ENCODE measurements at places on chromosomes 1 and 21. TPM values are rescaled to one million over a fixed set of nuclear protein-coding genes. Genes with fewer than 3 reads are reported as not detected.

- no peak for DNase-seq
These were observed 84.4 kb downstream of the CD247 start for GRCh38 chr1:167433884-167434283.

GRCh38 chr1:180524915-180525714 lies 22.7 kb upstream of the ACBD6 start:
- DNase-seq: no peak

GRCh38 chr1:220768126-220768601 lies 18.5 kb upstream of the MTARC1 start:
- no peak for DNase-seq

GRCh38 chr1:168483539-168483938 lies 60.3 kb downstream of the XCL2 start:
- DNase-seq: no peak

GRCh38 chr1:7334475-7335035 lies 436.5 kb upstream of the VAMP3 start:
- no peak for DNase-seq

- no peak for DNase-seq
These were observed 8.3 kb upstream of the TRIM17 start for GRCh38 chr1:228424685-228425660.

DNA sequence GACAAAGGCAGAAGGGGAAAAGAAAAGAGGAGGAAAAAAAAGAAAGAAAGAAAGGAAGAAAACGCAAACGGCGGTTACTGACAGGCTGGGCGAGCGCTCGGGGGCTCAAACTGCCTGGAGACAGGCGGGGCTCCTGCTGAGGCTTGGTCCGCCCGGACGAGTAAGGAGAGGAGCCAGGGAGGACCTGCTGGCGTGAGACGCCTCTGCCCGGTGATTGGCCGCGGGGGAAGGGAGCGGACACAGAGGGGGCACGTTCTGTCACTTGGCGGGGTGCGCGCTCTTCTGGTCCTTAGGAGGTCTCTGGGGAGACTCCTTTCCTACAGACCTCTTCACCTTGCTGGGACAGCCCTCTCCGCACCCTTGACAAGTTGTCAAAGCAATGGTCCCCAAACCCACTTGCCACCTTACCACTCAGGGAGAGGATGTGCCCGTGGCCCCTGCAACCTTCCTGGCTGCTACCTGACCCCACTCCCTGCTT lies 791 bp upstream of the PIK3R3 start:
- no peak for DNase-seq

DNA sequence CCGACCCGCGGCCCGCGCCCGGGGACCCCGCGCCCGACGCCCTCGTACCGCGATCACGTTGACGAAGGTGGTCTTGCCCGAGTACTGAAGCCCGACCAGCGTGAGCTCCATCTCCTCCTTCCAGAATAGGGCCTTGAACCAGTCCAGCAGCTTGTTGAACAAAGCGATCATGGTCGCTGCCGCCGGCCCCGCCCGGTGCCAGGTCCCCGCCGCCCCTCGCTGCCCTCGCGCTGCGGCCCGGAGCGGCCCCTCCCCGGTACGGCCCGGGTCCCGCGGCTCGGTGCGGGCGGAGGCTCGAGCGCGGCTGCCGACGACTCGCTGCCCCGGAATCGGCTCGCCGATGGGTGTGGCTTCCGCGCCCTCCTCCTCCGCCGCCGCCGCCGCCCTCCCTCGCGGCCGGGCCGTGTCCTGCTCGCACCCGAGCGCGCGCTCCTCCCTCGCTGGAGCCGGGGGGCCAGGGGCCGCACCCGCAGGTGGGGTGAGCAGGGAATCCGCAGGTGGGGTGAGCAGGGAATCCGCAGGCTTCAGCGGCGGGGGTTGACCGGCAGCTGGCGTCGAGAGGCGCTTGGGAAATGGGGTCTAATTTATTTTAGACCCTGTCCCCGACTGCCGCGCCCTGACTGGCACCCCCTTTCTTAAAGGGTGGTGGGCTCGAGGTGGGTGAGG lies at the start of gene ARL8A:
TSS of gene ARL8A (minus strand) at position 336 of the 666 bp plus-strand sequence. CDS start at position 171, 165 bp downstream.
- no peak for DNase-seq

DNA sequence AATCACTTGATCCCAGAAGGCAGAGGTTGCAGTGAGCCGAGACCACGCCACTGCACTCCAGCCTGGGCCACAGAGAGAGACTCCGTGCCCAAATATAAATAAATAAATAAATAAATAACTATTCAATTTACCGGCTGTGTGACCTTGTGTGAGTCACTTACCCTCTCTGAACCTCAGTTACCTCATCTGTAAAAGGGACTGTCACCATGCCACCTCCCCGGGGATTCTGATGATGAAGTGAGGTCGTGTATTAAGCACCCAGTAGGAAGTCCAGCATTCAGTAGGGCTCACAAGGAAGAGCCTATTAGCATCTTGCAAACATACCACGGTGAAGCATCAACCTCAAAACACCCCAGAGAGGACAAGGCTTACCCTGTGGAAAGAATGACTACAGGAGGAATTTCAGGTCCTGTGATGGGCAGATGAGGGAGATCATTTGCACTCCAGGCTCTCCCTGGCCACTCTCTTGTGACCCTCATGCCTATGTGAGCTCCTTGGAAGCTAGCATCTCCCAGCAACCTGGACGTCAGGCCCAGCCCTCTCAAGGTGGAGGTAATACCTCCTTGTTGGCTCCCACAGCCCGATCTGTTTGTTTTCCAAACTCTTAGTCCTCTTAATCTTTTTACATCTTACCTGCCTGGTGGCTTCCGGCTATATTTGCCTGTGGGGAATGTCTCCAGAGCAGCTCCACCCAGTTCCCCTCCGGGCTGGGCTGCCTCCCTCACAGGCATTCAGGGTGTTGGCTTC lies 7.6 kb upstream of the C1QA start:
- DNase-seq: no peak

- DNase-seq: no peak
These were observed 15.3 kb downstream of the LURAP1 start for GRCh38 chr1:46218443-46218842.

DNA sequence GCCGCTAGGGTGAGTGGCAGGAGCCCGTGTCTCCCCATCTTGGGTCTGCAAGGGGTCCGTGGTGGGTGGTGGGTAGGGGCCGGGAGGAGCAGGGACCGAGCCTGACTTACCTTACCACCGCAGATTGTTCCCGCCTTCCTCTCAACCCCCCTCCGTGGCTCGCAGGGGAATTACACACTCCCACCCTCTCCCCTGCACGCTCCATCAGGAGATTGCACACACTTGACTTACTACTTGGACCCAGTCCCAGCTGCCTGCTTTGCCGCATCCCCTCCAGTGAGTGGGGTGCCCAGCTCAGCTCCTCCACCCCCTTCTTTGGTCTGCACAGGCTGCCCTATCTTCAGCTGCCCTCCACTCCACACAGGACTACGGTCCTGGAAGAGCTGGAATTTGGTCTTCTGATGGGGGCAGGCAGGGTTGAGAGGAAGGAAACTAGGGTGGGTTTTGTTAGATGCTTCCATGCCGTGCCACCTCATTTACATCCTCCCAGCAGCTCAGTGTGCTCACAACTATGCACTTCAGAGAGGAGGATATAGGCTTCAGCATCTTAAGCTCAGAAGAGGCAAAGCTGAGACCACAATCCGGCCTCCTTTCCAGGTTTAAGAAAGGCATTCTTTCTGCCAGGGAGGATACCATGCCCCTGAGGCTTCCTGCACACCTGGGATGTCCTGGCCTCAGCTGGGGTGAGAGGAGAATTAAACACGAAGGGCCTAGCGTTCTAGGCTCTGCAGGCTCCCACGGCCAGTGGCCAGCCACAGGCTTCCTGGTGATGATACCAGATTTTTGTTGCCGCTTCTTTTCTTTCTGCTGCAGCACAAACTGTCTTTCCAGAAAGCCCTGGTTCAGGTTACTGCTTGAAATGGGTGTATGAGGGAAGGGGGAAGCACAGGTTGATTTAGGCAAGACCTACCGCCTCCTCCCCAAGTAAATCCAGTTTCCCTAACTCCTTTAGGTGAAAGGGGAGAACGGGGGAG lies 2.3 kb downstream of the KCNC4 start:
- no peak for DNase-seq

GRCh38 chr21:42598159-42598735 lies 55.2 kb upstream of the PDE9A start:
- DNase-seq: no peak

GRCh38 chr1:101833312-101833711 lies 163.4 kb downstream of the OLFM3 start:
- DNase-seq: no peak

- DNase-seq: no peak
These were observed 38.5 kb upstream of the C1orf105 start for GRCh38 chr1:172381946-172382345.

- DNase-seq: no peak
These were observed 59.9 kb upstream of the SPOCD1 start for GRCh38 chr1:31875636-31876236.

DNA sequence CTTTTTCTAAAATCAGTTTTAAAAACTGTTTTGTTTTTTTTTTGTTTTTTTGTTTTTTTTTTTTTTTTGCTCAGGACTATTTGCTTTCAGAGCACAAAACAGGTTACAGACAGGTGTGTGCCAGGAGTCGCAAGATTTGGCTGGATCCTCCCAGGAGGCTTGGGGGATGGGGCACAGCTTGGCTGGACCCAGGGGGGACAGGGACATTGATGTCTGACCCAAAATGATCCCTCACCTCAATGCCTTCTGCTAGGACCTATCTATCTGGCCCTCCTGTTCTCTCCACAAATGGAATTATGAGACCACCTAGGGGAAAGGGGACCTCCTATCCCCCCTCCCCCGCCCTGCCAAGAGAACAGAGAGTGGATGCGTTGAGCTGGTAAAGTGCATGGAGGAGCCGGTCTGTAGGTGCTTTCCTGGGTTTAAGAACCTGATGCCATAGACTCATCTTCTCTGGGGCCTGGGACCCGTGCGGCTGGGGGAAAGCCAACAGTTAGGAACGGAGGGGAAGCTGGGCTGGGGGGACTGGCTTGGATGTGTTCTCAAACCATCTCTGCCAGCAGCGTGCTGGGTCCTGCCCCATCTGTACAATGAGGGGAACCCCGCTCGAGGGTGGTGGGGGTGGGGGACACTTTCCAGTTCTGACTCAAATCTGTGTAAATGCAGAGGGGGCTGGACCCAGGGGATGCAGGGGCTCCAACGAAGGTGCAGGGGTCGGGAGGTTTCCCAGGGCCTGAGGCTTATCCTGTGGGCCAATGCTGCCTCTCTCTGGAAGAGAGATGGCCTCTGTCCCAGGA lies 28.9 kb downstream of the RUNX3 start:
- DNase-seq: no peak

- DNase-seq: no peak
These were observed 24.7 kb upstream of the POGK start for GRCh38 chr1:166814611-166815010.

- no peak for DNase-seq
These were observed 40.7 kb downstream of the SIPA1L2 start for GRCh38 chr1:232589111-232589811.

GRCh38 chr1:165907256-165907857 lies 79.9 kb downstream of the UCK2 start:
- no peak for DNase-seq

GRCh38 chr1:67815303-67816094 lies 17.8 kb downstream of the GNG12 start:
- no peak for DNase-seq

DNA sequence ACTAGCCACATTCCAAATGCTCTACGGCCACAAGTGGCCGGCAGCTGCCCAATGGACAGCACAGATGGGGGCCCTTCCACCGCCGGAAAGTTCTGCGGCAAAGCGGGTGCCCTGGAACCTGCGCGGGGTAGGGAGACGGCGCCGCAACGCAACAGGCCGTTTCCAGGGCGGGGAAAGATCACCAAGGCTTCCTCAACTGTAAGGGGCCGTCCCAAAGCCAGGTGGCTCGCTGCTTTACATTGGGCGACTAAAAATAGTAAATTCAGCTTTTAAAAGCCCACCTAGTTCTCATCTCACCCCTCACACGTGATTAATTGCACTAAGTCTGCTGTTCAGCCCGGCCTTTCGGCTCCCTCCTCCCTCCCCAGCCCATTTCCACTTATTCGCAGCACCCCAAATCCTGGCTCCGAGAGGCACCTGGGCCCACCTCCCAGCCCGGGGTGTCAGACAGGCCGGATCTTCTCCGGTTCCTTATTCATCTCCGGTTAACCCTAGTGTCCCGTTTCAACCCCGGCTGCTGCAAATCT lies 643 bp downstream of the CFAP298 start:
- no peak for DNase-seq

DNA sequence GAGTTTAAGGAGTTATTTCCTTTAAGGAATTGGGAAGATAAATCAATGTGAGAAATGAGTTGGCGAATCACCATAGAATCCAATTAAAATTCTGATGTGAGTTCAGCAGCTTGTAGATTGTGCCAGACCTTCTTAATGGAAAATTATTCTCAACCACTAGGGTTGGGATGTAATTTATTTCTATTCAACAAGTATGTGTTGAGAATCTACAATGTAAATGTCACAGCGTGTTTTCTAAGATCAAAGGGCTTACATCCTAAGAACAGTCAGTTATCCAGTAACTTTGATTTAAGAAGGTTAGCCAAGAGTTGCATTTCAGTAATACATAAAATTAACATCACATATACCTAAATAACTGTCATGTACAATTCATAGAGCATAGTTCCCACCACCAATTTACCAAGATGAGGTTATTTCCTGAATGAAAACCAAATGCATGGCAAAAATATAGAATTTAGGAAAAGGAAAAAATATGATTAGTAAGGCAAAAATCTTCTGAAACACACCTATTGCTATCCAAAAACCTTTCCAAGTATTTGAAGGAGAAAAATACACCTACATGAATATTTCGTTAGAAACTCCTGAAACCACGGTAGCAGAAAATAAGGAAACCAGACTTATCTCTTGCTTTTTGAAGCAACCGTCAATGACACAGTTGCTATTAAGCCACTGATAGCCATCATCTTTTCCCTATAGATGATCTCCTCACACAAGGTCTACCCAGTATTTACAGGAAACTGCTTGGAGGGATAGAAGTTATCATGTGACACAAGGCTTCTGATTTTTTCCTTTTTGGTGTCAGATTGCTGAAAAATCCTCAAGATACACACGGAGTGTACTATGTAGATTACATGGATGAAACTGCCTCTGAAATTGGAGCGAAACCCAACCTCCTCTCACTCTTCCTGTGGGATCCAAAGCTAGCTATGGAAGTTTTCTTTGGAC lies 259.4 kb upstream of the POGK start:
- no peak for DNase-seq

GRCh38 chr1:41833519-41834000 lies 85.2 kb downstream of the HIVEP3 start:
- no peak for DNase-seq

SLC44A3 gene
- total RNA-seq: not detected

ARHGAP30 gene
- 143 TPM for total RNA-seq

DNASE2B gene
- not detected for total RNA-seq

TMEM269 gene
- total RNA-seq: 0.13 TPM

SPRR1B gene
- total RNA-seq: not detected

GNG12 gene
- 0.43 TPM for total RNA-seq

OR10J1 gene
- total RNA-seq: not detected

TMEM125 gene
- 1.1 TPM for total RNA-seq

KDF1 gene
- total RNA-seq: 0.24 TPM

FAM177B gene
- not detected for total RNA-seq

SPRR3 gene
- total RNA-seq: not detected

CNN3 gene
- 34.6 TPM for total RNA-seq

NUDT4B gene
- not detected for total RNA-seq

All from GM12878 (cell line).